ENCODE measurements at places on chromosomes 3 and 15.

DNA sequence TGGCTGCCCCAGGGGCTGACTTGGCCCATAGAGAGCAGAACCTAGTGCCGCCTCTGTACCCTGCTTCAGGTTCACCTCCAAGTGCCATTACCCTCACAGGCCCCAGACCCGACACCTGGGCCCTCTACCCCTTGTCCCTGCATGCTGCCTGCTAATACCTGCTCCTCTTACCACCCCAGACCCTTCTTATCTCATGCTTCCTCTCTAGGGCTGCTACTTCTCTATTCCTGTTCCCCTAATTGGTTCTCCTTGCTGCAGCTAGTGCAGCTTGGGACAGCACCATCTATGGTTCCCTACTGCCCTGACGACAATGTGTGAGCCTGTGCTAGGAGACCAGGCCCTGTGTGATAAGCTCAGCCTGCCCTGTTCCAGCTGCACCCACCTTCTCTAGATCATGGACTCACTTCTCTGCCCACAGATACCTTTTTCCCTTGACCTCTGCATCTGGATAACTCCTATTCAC lies 15.3 kb downstream of the HDAC11 start:
- no peak for DNase-seq

GRCh38 chr15:100252359-100252758 lies 89.4 kb downstream of the ADAMTS17 start:
- DNase-seq, result no peak

DNA sequence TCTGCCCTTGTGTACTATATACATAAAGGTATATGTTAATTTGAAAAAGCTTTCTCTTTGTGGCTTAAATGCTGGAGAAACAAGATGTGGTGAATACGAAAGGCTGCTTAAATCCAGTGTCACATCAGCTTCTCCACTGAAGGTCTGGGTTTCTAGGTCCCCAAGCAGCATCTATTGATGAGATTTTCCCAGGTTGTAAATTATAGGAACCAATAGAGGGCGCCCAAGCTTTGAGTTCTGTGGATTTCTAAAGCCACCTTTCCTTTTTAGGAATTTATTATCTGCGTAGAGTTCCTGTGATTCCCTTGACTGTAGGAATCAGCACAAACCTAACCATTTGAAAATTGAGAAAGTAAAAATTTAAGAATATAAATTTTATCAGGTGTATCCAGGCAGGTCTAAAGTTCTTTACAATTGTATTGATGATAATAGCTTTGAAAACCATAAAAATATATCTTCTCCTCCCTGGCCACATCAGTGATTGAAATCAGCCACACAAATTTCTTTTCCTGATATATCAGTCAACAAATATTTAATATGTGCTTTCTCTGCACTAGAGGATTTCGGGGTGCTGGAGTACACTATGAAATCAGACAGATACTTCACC lies 88.3 kb upstream of the ADAMTSL3 start:
- DNase-seq, result no peak

GRCh38 chr3:39349080-39349479 lies 19.6 kb downstream of the CCR8 start:
- DNase-seq, result no peak

GRCh38 chr3:67578416-67578815 lies 76.0 kb downstream of the SUCLG2 start:
- DNase-seq, result no peak

DNA sequence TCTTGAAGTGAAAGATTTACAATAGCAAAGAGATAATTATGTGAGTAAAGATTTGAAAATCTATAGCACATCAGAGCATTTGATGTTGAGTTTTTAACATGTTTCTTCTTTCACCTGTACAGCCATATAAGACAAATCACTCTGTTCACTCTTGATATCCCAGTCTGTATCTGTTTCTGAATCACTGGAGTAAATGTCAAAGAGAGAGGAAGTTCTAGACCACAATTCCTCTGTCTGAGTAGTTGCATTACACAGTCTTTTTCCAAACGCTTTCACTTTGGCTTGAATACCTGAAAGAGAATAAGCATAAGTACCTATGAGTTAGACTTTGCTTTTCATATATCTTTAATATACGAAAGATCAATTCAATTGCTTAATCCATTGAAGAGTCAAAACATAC lies 9.9 kb downstream of the THAP10 start:
- DNase-seq, result no peak

DNA sequence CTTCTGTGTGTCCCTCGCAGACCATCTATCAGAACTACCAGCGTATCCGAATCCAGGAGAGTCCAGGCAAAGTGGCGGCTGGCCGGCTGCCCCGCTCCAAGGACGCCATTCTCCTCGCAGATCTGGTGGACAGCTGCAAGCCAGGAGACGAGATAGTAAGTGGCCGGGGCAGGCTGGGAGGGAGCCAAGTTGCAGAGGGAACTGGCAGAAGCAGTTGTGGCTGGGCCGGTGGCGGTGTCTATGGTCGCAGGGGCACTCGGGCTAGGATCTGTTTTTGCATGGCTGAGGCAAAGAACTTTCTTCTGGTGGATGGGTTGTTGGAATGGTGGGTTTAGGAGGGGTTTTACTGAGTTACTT lies 10.1 kb downstream of the MCM2 start:
- DNase-seq, result no peak
